ENCODE measurements at places on chromosomes 12 and 14.

GRCh38 chr12:122651520-122652224 is 51.5 kb downstream of the HCAR2 start:
- DNase-seq: no peak

GRCh38 chr12:61915420-61915819 is 344.8 kb upstream of the USP15 start:
- no peak for DNase-seq

GRCh38 chr12:6978611-6979011 is 7.9 kb downstream of the EMG1 start:
- no peak for DNase-seq

GRCh38 chr12:76898442-76898841 is 19.6 kb upstream of the CSRP2 start:
- DNase-seq: no peak

DNA sequence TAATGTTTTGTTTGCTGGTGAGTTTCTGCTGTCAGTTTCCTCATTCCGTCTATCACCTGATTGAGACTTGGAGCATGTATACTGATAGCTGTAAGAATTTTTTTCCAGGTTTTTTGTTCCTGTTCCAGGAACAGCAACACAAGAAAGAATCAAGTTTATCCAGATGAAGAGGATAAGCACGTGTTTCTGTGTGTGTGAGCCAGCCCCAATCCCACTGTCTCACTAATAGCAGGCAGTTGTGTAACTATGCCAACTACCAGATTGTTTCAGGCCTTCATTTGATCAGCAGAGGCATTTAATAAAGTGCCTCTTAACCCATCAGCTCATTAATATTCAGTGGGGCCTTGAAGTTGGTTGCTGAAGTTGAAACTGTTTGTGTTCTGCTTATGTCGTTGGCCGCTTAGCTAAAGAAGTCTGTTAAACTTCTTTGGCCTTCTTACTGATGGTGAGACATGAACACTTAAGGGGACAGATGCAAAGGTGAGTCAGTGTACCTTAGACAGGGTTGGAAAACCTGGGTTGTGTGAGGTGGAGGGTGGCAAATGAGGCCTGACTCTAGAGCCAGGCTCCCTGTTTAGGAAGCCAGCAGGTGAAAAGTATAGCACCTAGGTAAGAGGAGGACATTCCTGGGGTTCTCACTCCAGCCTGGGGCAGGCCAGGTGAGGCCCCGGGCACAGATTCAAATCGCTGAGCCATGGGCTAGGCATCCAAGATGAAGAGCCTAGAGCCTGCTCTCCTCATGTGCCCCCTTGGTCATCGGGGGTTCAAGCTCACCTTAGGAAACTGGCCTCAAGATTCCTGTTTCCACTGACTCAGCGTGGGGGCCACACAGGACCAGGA is 3.7 kb downstream of the ANKRD13A start:
- no peak for DNase-seq

DNA sequence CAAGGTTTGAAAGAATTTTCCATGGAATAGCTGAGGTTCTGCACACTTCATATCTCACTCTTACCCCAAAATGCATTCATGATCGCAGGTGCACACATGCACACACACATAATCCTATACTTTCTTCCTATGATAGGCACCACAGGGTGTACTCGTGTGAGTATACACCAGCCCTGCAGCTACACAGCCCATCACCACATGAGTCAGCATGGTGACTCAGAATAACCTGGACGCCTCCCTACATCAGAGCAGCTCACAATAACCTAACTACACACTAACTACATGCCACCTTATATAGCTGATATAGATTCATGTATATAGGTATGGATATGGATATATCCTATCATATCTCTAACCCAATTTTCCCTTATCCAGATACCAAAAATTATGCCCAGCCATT is 850.2 kb upstream of the TMEM132C start:
- DNase-seq: no peak

DNA sequence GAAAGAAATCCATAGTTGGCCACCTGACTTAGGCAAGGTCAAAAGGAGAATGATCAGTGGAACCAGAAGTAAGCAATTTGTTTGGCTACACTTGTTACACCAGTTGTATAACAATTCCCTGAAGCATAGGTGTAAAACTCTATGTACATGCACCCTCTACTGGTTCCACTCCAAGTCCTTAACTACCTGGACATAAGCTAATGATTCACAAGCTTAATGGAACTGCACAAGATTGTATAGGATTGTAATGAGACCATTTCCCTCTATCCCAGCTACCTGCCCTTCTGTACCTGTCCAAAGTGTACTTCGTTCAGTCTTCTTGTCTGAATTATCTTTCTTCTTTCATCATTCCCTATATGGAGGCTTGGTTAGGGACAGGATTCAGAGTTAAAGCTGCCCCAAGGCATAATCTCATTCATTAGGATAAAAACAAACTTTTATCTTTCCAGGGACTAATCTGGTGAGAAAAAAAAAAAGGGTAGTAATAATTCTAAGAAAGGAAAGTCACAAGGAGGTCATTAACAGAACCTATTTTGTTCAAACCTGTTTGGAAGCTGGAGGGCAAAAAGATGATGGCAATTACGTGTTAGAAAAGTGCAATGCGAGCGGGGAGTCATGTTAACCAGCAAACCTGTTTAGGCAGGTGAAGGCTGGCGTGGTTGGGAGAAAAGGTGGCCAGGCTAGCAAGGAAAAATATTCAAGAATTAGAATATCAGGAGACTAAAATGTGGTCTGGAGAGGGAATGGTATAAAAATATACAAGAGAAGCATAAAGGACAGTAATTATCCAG is 2.8 kb upstream of the TMEM52B start:
- no peak for DNase-seq

DNA sequence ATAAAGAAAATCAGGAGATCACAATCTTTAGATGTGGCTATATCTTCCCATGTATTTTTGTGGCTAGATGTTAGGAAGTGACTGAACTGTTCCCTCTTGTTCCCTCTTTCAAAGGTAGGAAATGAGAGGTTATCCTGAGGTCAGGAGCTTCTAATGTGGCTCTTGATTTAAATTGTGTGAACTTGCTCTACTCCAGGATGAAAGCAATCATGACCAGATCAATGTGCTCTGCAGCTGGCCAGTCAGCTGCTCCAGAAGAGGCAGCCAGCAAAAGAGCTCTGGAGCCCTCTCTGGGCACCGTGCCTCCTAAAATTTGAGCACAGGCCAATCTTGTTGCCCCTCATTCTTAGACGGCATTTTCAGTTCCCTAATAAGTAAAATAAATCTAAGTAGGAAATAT is 32.0 kb downstream of the CDK17 start:
- no peak for DNase-seq

Data from D721Med (cell line).